ENCODE measurements at places on chromosomes 4 and X.

DNA sequence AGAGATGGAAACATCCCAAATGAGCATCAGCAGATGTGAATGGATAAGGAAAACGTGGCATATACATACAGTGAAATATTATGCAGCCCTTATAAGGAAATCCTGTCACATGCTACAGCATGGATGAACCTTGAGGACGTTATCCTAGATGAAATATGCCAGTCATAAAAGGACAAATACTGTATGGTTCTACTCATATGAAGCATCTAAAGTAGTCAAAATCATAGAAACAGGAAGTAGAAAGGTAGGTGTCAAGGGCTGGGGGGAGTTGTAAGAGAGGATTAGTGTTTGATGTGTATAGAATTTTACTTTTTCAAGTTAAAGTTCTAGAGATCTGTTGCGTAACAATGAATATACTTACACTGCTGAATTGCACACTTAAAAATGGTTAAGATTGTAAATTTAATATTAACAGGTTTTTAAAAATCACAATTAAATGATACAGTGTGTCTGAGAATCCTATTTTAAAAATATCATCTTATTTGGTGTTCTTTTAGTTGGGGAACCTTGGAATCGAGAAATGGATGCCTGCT lies 58.5 kb downstream of the KDM6A start:
- DNase-seq = no peak

GRCh38 chr4:81061344-81061730 lies 30.8 kb downstream of the BMP3 start:
- DNase-seq = no peak

- DNase-seq = no peak
These were observed 118.7 kb downstream of the FAT4 start for GRCh38 chr4:125433453-125433852.

- no peak for DNase-seq
These were observed at the start of gene ARAP2 for GRCh38 chr4:36244257-36245082. Gene ARAP2 (minus strand): TSS chr4:36244514. CDS start chr4:36229486, 15,028 bp downstream.

- no peak for DNase-seq
These were observed 715.2 kb upstream of the AADAT start for GRCh38 chr4:170804930-170805329.

DNA sequence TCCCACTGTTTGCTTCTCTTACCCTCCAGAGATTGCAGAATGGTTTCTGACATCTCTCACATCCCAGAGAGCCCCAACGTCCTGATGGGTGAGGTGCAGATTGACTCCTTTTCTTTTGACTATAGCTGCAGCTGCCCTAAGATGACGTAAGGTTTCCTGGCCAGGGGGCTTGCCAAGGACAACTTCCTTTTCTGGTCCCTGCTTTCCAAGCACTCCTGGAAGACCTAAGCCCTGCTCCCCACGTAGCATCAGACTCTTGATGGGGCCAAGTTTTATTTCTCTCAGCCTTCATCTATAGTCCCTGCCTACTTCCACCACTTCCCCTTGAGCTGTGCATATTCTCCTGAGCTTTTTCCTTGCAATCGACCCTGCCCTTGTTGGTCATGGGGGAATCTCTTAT lies 497.7 kb downstream of the IDS start:
- no peak for DNase-seq

All from NCI-H187 (cell line).